KBM-7 (cell line): ENCODE measurements at places on chromosomes 11 and 22.

DNA sequence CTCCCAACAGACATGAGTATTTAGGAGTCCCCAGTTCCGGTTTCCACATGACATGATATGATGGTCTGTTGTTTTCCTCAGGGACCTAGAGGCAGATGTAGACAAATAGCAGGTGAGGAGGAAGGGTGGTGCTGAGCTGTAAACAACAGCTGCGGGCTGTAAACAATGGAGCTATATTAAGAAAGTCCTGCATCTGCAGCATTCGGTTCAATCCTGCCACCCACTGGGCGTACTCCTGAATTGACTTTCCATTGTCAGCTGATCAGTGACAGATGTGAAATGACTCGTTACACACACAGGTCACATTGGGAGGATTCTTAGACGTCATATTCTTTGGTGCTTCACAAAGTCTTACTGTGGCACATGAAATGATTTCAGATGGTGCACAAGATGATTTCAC, 26.8 kb upstream of the RAG1 start:
- peak; percentile 33 for DNase-seq

GRCh38 chr11:65744026-65744698, 23.6 kb upstream of the RNASEH2C start:
- DNase-seq, result peak; percentile 55

DNA sequence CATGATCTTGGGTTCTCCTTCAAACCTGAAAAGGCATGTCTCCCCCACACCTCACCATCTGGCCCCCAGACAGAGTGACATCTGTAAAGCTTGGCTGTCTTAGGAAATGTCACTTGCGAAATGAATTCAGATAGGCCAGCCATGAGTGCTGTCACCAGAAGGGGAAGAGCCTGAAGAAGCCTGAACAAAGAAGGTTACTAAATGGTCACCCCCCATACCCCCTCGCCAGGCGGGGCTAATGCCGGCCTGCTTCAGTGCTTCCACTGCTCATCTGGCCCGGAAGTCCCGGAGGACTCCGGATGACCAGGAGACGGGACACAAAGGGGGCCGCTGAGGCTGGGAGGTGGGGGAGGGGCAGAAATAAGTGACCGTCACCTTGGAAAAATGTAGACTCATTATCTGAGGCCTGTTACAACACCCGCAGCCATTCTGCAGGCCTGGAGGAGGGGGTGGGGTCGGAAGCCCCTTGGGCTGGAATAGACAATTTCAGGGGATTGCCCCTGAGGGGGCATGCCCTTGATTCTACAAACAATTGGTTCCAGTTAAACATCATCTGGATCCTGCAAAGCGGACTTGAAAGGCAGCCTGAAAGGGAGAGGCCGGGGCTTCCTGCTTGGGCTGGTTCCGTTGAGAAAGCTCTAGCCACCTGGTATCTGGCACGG, 43.2 kb downstream of the NAT10 start:
- no peak for DNase-seq

GRCh38 chr11:110026858-110027626, 66.2 kb upstream of the ZC3H12C start:
- peak; percentile 71 for DNase-seq

DNA sequence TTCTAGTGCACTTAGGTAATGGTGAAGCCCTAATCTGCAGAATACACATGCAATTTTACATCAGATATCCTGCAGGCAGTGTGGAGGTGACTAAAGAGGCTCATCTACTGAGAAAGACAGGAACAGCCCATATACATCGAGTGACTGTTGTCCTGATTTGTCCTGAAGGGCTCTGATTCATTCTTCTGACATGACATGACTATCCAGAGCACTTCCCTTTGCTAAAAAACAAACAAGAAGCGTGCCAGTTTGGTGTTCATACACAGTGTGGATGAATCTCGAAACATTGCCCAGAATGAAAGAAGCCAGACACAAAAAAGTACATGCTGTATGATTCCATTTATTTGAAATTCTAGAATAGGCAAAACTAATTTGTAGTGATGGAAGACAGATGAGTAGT, 48.0 kb upstream of the AMPD3 start:
- DNase-seq, result no peak

DNA sequence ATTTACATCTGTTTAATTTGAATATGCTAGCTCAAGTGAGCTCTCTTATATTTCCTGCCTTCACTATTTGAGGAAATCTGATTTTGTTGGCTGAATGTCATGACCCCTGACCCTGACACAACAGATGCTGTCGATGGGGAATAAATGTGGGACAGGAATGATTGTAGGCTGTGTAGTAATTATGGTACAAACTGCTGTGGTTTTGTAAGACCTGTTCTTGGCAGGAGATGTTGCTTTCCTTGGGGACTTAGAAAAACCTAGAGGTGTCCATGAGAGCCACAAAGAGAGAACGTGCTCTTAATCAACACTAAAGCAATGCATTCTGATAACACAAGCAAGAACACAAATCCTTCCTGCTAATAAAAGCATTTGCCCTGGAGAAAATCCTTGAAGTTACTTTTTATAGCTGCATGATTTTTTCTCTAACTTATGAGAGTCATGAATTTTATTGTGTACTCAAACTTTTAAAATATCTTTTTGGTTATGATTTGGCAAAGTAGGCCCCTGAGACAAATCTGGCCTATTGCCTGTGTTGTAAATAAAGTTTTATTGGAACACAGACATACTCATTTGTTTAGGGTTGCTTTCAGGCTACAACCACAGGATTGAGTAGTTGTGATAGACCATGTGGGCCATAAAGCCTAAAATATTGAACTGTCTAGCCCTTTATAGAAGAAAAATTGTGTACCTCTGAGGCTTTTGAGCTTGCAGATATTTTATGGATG, 90.2 kb downstream of the DDX10 start:
- DNase-seq, result no peak

- DNase-seq, result no peak
Observed at GRCh38 chr22:32204040-32204855, 625 bp downstream of the RFPL2 start.

DNA sequence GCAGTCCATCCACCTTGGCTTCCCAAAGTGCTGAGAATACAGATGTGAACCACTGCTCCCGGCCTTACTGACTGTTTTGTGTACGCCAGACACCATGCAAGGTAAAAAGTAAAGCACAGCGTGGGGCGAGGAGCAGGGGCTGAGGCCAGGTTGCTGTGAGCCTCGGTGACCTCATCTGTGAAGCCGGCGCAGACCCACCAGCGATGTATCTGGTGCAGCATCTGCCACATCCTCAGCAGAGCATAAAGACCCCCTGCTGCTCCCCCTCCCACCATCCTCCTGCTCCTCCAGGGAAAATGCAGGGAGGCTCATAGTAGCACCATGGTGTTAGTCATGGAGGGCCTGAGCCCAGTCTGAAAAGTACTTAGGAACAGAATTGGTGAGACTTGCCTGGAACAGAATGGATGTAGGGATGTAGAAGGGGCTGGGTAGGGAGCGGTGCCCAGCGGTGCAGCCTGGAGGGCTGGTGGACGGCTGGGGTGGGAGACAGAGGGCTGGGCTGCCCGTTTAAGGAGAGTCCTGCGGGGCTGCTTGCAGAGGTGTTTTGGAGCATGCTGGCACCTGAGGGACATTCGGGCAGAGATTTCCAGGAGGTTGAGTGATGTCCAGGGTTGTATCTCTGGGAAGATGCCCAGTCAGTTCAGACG, 462.4 kb downstream of the BRD1 start:
- no peak for DNase-seq

DNA sequence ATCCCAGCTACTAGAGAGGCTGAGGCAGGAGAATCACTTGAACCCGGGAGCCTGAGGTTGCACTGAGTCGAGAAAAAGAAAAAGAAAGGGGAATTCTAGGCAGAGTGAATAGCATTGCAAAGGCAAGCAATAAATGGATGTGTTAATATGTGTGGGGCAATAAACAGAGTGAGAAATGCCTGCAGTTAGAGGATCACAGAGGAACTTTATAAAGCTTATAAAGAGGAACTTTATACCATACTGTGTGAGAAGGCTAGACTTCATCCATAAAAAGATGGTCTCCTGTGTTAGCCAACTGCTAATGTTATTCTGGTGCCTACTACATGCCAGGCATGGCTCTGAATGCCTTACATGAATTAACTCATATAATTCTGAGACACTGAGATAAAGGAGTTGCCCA, 841 bp downstream of the B3GNT6 start:
- DNase-seq, result no peak

- DNase-seq, result no peak
Observed at GRCh38 chr11:103649401-103649895, 387.0 kb upstream of the DDI1 start.

- no peak for DNase-seq
Observed at GRCh38 chr11:64020976-64021756, 14.6 kb upstream of the FLRT1 start.

GRCh38 chr11:95033051-95033450, 8.0 kb downstream of the KDM4E start:
- no peak for DNase-seq

DNA sequence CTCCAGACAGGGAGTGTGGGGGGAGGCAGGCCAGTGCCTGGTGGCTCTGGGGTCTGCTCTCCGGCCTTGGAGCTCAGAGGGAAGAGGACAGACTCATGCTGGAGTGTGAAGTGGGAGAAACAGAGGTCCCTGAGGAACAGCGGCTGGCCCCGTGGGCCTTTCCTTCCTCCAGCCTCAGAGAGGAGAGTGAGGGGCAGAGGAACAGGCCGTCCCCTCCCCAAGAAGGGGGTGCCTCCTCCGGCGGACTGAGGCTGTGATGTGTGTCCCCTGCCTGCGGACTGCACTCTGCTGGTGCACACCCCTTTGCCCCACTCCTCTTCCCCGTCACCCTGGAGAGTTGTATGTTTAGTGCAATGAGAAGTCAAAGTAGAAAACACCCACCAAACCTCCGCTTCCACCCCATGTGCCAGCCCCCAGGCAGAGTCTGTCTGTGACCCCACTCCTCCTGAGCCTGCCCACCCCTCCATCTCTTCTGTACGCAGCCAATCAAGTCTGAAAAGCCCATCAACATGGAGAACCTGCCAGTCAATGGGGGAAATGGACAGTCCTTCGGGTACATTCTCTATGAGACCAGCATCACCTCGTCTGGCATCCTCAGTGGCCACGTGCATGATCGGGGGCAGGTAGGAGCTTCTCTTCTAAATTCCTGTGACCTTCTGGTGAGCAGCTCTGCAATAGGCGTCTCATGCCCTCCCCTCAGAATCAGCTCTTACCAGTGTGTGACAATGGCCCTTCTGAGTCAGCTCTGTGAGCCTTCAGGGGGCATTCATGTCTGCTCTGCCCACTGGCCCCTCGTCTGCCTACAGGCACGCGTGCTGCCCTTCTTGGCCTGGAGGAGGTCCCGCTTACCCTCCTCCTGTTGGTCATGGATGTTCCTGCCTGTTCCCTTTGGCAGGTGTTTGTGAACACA, 39.0 kb downstream of the GLB1L2 start:
- no peak for DNase-seq

DNA sequence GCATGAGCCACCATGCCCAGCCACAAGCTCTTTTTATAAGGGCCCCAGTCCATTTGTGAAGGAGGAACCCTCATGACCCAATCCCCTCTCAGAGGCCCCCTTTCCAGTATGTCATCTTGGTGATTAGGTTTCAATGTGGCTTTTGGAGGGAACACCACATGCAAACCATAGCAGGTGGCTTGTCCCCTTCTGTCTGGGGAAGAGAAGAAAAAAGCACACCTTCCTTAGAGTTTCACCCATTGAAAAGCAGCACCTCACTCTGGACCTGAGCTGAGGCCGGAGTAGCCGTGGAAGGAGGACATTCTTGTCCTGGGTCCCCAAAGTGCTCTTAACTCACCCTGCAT, 25.4 kb downstream of the NEAT1 start:
- peak; percentile 18 for DNase-seq

DNA sequence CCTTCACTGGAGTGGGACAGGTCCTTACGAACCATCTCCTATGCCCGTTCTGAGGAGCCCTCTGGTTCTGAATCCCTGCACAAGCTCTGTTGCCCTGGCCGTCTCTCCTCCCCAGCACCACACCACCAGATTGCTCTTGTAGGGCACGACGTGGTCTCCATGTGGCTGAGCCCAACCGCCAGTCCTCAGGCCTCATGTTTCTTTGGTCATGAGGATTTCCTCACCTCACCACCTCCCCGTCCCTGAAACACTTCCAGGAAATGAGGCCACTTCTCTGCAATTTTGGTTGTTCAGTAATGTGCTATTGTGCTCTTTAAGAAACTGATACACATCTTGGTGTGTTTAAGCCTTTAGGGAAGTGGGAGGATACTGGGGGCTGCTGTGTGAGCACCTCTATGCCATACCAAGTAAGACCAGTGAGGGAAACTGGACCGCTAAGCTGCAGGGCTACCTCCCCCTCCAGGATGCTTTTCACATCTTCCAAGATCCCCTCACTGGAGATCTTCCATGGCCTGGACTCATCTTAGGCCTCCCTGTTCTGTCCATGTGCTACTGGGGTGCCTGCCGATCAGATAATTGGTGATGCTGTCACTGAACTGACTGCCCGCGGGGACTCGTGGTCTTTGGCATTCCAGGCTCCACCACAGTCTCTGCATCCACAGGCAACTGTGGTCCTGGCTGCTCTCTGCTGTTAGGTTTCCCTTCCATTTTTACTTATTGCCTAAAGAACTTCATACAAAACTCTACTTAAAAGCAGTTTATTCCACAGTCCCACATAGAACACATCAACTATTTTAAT, 21.9 kb downstream of the DRICH1 start:
- peak; percentile 29 for DNase-seq

- no peak for DNase-seq
Observed at GRCh38 chr22:22519591-22519990, 479 bp downstream of the ZNF280A start.

DNA sequence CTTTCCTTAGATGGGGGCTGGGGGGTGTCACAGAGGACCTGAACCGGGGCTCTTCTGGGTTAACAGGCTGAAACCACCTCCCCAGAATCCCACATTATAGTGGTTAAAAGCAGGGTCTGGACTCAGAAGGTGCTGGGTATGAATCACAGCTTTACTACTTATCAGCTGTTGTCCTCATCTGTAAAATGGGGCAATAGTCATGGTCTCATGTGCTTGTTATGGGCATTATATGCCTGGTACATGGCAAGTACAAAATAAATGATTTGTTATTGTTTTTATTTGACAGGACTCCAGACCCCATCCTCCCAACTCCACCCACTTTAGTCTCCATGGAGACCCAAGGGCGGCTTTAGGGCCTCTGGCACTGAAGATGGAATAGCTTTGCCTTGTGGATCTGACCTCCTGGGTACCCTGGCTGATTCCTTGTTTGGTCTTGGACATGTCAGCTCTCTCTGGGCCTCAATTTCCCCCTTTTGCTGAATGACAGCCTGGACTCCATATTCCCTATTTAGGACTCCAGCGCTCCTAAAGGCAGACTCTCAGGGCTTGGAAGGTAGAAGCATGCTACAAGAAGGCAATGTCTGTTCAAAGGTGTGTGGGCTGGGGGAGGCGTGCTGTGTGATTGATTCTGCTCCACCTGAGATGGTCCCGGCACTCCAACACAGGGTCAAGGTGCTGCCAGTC, 812 bp upstream of the SMTN start:
- no peak for DNase-seq

- DNase-seq, result no peak
Observed at GRCh38 chr22:30891781-30892180, 76.8 kb downstream of the MORC2 start.

GRCh38 chr11:21321072-21321471, 651.7 kb downstream of the NELL1 start:
- DNase-seq, result no peak
